ENCODE measurements at places on chromosomes 12 and 14. TPM values are rescaled to one million over a fixed set of nuclear protein-coding genes. Genes with fewer than 3 reads are reported as not detected.

AQP6 gene
- not detected for total RNA-seq

CRADD gene
- total RNA-seq = 11.0 TPM

MYF5 gene
- total RNA-seq = not detected

SERPINA10 gene
- not detected for total RNA-seq

ABCC9 gene
- total RNA-seq = 7.4 TPM

All from fibroblast of villous mesenchyme (primary cell).